ENCODE measurements at places on chromosomes 7 and 10. TPM values are rescaled to one million over a fixed set of nuclear protein-coding genes. Genes with fewer than 3 reads are reported as not detected.

PTPN20 gene
- total RNA-seq: 6.6 TPM

ALDH18A1 gene
- 39.4 TPM for total RNA-seq

CYP3A7 gene
- not detected for total RNA-seq

TMEM60 gene
- 12.2 TPM for total RNA-seq

TAS2R4 gene
- 3.5 TPM for total RNA-seq

SLC18A2 gene
- 0.35 TPM for total RNA-seq

HKDC1 gene
- 0.14 TPM for total RNA-seq

NUTM2B gene
- total RNA-seq: 5.0 TPM

MYH16 gene
- total RNA-seq: not detected

NPTX2 gene
- total RNA-seq: 99.9 TPM

NYAP1 gene
- total RNA-seq: 0.95 TPM

BEND7 gene
- 38.5 TPM for total RNA-seq

SLC16A12 gene
- total RNA-seq: 1.2 TPM

ADRA2A gene
- total RNA-seq: 6.9 TPM

CCZ1B gene
- 33.7 TPM for total RNA-seq

STEAP1B gene
- 1.1 TPM for total RNA-seq

KAZALD1 gene
- 34.1 TPM for total RNA-seq

FAM131B gene
- total RNA-seq: 3.3 TPM

SPDYE5 gene
- total RNA-seq: not detected

LRRC4 gene
- total RNA-seq: 0.85 TPM

Data from thoracic aorta (tissue), 2 donors.